ENCODE measurements at places on chromosomes 5 and 9.

- no peak for DNase-seq
These were observed 485.0 kb downstream of the TAF11L14 start for GRCh38 chr5:18119156-18119785.

DNA sequence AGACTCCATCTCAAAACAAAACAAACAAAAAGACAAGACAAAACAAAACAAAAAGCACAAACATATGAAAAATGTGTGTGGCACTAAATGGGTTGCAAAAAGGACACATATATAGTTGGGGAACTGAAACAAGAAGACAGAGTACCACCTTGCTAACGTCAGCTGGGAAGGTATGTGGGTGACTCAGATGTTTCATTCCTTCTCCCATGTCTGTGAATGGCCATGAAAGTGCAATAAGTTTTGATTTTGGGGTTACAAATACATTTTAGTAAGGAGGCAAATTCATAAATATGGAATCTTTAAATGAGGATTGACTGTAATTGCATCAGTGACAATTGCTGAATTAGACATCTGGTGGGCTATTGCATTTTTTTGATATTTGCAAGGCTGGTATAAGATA, 81.6 kb upstream of the KLF4 start:
- no peak for DNase-seq

GRCh38 chr9:116574027-116574679, 113.0 kb upstream of the TRIM32 start:
- no peak for DNase-seq

GRCh38 chr5:60066502-60066901, 173.0 kb upstream of the PDE4D start:
- DNase-seq = peak; percentile 78

DNA sequence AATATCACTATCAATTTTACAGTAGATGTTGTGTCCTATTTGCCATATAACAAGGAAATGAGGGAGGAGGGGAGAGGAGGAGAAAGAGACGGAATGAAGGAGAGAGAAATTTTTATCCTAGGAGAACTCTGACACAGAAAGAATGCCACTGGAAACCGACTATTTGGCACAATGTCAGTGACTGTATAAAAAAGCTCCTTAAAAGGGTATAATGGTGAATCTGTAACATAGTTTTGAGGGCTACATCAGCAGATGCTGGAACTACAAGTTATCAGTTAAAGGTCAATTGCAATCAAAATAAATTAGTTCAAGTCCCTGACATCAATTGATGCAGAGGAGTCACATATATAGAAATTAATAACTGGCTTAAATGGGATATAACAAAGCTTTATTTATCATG, 5.7 kb downstream of the EDIL3 start:
- no peak for DNase-seq

DNA sequence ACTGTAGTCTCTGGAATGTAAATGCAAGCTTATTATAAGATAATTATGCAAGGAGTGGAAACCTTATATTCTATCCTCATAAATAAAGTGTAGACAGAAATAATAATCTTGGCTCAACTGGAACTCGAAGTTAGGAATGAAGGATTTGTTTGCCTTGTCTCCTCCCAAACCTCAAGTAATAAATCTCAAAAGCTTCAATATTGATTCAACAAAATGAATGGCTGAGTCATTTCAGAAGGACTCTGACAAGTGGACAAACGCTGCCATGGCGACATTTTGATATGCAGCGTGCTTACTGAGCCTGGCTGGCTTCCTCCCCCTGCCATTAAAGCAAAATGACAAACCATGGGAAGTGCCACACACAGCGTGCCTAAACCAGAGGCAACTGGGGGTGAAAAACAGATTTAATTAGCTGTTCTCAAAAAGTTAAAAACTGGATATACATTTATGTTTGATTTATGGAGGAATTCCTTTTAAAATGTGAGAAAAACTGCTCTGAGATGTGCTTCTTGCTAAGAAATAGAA, 10.5 kb upstream of the ADGRV1 start:
- no peak for DNase-seq

DNA sequence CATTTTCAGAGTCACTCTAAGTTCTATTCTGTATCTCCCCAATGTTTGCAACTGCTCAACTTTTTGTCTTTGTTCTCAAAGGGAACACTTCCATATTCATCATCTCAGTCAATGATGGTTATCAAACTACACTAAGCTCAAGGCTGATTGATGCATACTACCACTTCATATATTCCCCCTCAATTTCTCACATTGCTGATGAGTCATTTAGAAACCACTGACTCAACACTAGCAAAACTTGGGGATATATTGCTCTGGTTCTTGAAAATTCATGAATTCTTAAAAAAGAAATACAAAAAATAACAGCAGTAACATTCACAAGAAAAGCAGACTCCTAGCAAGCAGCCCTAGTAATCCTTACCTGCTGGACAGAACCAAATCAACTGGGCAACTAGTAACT, 52.2 kb downstream of the ABHD17B start:
- peak; percentile 57 for DNase-seq

DNA sequence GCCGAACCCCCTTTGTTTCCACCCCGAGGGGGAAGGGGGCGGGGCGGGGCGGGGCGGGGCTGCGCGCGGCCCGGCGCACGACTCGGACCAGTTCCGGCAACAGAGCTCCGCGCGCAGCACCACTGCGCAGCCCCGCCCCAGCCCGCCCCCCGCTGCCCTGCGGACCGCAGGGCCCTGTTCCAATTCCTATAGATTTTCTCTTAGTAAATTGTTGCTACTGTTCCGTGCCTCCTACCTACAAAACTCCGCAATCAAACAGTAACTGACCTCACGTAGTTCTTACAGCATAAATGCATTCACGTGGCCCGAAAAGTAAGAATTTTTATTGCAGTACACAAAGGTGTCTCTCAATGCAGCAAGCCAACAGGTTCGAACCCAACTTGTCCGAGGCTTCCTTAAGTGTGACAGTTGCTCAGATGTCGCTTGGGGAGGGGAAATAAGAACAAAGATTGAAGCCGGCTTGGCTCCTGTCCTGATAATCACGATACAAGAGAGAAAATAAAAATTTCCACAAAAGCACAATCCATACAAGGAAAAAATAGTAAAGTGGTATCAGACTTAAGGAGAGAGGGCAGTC, 1.2 kb upstream of the RNF38 start:
- peak; percentile 84 for DNase-seq

GRCh38 chr5:134585966-134586365, 46.7 kb downstream of the SAR1B start:
- DNase-seq = no peak

DNA sequence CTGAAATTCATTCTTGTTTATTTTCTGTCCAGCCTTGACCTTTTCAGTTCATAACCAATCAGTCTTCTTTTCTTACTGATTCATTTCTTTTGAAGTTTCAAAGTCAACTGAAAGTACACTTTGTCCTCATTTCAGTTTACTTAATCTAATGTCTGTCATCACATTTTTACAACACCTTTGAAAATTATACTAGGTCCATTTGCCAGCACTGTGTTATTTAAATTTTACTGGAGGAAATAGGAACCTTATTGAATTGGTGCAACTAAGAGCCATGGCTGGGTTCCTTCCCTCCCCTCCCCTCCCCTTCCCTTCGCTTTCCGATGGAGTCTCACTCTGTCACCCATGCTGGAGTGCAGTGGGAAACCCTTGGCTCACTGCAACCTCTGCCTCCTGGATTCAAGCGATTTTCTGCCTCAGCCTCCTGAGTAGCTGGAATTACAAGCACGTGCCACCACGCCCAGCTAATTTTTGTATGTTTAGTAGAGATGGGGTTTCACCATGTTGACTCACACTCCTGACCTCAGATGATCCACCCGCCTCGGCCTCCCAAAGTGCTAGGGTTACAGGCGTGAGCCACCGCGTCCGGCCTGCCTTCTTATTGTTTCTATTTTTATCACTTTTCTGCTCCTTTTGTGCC, 6.3 kb downstream of the RMI1 start:
- peak; percentile 85 for DNase-seq

DNA sequence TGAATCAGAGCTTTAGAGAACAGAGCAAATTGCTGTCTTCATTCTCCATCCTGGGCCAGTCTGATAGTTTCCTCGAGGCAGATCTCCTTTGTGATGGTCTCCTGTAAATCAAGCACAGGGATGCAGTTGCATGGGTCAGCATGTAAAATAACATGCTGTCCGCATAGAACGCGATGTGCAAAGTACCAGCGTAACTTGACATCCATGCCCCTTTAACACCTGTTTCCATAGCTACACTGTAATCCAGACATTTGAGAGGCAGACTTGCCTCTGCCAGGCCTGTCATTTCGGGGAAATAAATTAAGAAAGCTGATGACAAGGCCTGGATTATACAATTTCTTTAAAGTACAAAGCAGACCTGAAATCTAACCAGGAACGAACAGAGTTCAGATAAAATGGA, 413.5 kb downstream of the TLE4 start:
- no peak for DNase-seq

DNA sequence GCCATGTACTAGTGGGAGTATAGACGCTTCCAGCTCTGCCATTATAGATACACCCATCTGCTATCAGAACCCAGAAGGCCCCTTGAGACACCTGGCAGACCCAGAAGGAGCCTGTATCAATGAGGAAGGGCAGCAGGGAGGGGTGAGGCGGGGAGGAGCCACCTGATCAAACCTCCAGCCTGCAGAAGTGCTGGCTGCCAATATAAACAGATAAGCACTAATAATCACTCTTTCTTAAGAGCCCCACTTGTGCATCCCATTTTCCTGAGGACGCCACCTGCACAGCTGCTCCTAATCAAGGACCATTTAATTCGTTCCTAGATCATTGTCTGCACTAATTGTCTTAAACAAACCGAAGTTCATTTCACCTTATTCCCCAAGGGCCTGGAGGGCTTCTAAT, 75.0 kb upstream of the NEK6 start:
- DNase-seq = no peak

DNA sequence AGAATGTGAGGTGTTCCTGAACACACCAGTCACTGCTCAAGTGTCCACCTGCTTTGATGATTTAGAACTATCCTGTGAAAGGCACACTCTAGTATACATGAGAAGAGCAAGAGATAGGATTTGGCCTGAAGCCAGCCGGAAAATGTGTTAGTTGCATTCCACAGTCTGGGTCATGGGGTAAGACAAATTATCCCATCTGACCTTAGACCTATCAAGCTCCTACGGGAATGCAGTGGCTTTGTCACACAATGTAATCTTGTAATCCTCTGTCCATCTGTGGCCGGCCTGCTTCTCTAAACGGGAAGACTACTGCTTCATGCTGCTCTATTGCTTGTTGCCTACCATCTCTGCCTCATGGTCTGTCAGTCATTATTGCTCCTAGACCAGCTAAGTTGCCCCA, 92.4 kb upstream of the PRRC1 start:
- no peak for DNase-seq

- no peak for DNase-seq
These were observed 48.5 kb downstream of the GDNF start for GRCh38 chr5:37791321-37791720.

DNA sequence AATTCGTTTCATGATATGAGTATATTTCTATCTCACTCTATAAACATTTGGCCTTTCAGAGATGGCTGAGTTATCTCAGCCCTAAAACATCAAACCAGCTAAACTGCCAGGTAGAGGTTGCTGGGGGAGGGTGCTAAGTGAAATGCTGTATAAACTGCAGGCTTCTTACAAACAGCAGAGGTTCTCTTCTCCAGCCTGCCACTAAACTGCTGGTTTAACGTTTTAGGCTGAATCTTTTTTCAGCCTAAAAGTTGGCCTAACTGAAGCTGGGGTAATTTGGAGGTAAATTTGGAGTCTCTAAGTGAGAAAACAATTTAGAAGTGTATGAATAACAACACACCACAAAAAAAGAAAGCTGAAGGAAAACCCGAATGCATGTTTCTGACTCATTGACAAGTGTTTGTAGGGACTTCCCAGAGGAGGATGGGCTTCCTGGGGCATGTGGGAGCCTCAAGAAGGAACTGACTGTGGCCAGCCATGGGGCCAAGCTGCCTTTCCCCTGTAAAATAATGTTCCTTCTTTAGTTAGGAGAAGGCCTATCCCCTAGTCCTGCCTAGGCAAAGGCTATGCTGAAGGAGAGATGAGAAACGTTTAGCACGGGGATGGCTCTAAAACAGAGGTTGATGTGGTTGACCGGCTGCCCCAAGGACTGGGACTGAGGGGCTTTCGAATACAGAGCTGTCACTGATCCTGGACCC, 44.3 kb downstream of the SLC28A3 start:
- peak; percentile 88 for DNase-seq

DNA sequence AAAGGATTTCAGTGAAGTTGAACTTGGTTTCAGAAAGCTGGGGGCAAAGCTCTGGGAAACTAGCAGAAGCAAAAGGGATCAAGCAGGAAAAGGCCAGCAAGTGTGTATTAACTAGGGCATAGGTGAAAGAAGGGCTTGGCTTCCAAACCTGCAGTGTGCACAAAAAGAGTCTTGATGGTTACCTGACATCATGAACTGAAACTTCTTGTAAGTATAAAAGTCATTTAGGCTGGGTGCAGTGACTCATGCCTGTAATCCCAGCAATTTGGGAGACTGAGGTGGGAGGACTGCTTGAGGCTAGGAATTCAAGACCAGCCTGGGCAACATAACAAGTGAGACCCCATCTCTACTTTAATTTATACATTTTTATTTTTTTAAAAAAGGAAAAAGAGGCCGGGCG, 216.4 kb downstream of the EPB41L4A start:
- DNase-seq = no peak

- DNase-seq = peak; percentile 13
These were observed 18.7 kb upstream of the LECT2 start for GRCh38 chr5:135973323-135974020.

- DNase-seq = no peak
These were observed 66.5 kb downstream of the NDFIP1 start for GRCh38 chr5:142175039-142175438.

- no peak for DNase-seq
These were observed 605.0 kb downstream of the MTRR start for GRCh38 chr5:8473827-8474568.

GRCh38 chr9:19232823-19233194, 2.3 kb downstream of the DENND4C start:
- peak; percentile 25 for DNase-seq

DNA sequence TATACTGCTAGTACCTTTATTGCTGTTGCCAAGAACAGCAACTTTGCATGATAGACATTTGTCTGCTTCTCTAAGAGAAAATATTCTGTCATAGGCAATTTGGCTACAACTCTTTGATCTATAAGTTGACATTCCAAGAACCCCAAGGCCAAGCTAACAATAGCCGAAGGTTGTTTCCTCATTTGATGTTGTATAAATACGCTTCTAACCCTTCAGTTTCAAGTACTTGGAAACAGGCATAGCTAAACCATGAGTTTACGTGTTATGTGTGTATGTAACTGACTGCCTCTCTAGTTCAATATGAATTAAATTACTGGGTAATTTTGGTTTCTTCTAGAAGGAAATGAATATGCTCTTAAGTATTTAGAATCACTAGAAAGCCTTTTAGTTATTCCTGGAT, 1034.0 kb downstream of the TLE4 start:
- no peak for DNase-seq

DNA sequence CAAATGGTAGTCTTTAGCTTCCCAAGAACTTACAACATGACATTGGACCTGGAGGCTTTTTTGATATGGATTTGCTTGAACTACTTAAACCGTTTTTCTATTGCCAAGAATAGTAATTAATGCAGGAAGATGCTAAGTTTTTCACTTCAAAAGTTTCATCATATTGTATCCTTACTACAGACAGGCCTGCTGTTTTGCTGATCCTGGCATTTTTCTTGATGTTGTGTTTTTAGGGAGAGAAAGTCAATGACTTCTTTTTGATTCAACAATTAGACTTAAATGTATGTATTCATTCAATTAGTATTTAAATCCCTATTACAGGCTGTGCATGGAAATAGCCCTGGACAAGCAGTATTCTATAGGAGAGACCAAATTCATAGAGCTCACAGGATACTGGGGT, 172.7 kb downstream of the TRPM3 start:
- no peak for DNase-seq

- peak; percentile 12 for DNase-seq
These were observed 876 bp downstream of the CAAP1 start for GRCh38 chr9:26891726-26892125.
